Activated T-cell treated with anti-CD3 and anti-CD28 coated beads, Interleukin-2, amount 50 U/mL, for 48 hours (primary cell): ENCODE measurements at places on chromosomes 13 and 19.

DNA sequence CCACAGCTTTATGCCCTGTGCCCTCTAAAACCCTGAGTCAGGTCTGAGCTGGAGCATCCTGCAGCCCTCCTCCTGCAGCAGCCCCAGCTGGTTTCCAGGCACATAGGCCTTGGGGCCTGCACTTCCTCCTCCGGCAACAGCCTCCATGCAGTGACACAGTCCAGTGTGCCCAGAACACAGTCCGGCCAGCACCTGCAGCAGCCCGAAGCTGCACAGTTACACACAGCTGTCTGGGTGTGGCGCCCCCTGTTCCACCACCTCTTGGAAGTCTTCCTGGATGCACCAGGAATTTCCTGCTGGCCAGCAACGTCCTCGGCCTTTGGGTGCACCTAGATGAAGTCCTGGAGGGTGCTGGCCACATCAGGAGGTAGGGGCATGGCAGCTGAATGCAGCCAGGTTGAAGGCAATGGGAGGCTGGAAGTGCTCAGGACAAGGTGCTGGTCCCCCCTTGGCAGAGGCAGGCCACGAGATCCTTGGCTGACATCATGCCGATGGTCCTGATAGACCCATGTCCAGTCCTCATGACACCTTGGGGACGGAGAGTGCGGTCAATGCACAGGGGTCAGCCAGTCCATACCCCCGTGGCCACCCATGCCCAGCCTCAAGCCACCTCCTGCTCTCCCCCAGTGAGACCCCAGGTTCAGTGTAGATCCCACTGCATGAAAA is 27.1 kb upstream of the PARP4 start:
- no peak for DNase-seq

- no peak for DNase-seq
Measured at GRCh38 chr13:81682081-81682630, 1341.2 kb upstream of the SPRY2 start.

- DNase-seq, result no peak
Measured at GRCh38 chr13:99639126-99639525, 137.9 kb downstream of the TM9SF2 start.

DNA sequence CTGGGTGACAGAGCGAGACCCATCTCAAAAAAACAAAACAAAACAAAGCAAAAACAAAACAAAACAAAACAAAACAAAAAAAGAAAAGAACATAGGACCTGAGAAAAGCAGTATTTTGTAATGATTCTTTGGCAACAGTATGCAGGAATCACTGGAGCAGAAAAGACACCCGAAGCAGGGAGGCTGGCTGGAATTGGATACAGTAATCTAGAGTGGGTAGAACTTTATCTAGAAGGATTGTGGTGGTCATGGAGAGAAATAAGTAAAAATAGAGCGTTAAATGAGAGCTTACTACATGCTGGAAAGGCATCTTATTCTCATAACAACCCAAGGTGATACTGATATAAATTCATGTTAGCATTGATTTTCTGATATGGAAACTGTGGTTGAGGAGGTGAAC is 51.2 kb downstream of the KLF5 start:
- DNase-seq, result no peak

DNA sequence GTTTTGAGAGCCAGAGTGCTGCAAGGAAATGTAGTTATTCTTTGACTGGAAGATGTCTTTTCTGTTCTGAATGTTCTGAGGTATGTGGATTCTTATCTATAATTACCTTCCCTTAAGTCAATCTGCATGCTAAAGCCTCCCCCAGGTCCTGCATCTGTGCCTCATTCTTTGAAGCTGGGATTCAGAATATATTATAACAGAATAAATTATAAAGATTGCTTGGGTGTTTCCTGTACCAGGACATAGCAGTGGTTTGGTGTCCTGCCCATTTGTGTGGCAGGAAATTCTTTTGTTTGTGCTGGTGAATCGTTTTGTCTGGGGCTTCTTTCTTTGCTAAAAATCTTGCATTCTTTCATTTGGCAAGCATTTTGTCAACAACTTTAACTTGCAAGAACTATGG is 60.2 kb downstream of the ITGBL1 start:
- no peak for DNase-seq

GRCh38 chr19:55133639-55134444 is 15.2 kb downstream of the TNNT1 start:
- no peak for DNase-seq

- DNase-seq, result peak; percentile 70
Measured at GRCh38 chr19:17687857-17688784, at the start of gene UNC13A. Gene UNC13A (minus strand): TSS chr19:17688354. CDS start chr19:17688199, 155 bp downstream.

- DNase-seq, result no peak
Measured at GRCh38 chr13:85828094-85828684, 29.0 kb upstream of the SLITRK6 start.

DNA sequence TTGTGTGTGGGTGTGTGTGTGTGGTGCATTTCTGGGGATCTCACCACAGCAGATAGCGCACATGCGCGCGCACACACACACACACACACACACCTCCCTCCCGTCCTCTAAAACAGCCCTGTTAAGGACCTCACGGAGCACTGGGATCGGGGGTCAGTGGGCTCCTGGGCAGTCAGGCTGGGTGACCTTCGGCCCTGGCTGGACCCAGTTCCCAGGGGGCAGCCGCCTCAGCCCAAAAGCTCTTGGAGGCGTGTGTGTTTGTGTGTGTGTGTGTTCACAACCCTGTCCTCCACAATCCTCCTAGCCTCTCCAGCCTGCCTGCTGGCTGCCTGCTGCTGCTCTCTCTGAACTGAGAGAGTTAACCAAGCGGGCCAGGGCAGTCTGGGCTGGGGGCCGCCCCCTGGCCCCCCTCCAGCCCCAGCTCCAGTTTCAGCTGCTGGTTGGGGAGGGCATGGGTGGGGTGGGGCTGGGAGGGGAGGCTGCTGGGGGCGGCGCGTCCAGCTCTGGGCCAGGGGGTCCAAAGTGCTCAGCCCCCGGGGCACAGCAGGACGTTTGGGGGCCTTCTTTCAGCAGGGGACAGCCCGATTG is at the start of gene FXYD1:
Gene FXYD1, plus strand, starts transcription at position 520 of the 588 bp plus-strand sequence. CDS start 1,256 bp downstream, outside the sequence.
- no peak for DNase-seq

DNA sequence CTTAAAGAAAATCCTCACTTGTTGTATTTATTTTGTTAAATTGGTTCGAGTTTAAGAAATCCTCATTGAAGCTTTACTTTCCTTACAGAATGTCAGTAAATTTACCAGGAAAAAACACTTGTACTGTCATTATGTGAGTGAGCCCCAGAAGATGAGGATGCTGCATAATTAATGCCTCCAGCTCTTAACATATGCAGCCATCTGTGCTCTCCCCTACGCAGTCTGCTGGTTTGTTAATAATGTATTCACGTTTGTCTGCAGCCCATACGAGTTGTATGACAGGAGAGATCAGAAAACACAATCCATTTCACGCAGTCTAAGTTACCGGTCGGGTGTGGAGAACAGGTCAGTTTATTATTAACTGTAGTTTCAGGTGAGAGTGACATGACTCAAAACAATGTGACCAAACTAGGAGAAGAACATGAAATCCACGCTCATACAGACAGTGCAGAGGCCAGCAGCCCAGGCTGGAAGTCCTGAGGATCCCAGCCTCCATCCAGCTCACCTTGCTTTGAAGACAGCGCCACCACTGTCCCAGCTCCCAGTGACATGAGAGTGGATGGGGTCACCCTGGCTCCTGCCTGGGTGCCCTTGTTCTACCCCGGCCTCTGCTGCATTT is 19.8 kb upstream of the ATP11A start:
- no peak for DNase-seq

GRCh38 chr13:48727241-48728011 is 73.7 kb downstream of the CYSLTR2 start:
- DNase-seq, result no peak

DNA sequence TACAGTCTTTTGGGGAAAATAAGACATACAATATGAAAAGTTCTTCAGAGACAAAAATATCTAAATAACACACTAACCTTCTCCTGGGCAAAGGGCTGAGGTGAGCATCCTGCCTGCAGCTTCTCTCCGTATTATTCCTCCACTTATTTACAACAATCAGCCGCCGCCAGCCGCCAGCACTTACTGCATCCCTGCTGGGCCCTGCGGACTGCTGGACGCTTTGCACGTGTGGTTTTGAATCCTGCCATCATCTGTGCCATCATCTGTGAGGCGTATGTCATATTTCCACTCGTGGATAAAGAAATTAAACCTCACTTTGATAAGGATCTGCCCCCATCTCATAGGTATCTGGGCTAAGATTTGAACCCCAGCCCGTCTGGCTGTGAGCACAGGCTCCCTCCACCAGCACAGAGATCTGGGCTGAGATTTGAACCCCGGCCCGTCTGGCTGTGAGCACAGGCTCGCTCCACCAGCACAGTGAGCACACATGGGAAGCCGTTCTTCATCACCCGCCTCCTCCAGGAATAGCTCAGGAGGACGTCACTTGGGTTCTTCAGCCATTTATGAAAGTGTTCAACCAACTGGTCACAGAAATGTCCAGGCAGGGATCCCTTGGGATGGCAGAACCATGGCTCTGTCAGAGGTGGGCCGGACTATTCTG is 35.2 kb upstream of the TUBGCP3 start:
- DNase-seq, result no peak

DNA sequence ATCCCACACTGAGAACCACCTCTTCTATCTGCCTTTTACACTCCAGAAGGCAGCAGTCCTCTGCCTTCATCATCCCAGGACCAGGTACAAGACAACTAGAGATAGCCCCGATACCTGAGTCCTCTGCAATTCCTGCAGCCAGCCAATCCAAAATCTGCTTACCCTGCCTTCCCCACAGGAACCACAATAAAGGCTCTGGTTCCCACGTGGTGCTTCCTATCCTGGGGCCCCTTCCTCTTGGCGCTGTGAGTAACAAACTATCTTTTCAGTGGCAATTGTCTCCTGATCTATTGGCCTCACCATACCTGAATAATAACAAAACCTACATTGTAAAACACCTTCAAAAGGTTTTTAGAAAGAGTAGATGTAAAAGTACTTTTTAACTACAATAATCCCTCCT is 63.1 kb downstream of the ZDHHC20 start:
- peak; percentile 41 for DNase-seq

DNA sequence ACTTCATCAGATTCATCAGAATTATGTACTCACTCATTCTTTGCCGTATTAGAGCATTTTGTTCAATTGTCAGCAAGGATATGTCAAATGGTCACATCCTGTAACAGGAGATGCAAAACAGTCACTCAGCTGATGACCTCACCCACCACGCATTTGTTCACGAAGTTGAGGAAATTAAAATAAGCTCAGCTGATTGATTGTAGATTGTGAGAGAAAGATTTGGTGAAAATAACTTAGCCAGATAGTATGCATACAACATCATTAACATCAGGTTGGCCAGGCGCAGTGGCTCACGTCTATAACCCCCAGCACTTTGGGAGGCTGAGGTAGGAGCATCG is 22.6 kb upstream of the CDC16 start:
- DNase-seq, result no peak

DNA sequence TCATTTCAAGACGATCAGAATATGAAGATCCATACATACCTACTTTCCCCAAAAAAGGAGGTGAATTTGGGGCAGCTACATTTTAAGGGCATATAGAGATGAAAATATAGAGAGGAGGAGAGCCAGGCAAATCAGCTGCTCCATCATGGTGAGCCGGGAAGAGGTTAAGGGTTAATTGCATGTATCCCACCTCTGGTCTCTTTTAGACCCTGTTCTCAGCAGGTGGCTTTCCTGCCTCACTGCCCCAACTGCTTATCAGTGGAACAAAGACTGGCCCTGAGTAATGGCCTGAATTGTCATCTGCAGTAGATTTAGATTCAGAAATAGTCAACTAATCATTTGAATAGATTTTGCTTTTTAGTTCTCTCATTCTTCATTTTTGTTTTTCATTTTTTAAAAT is 206.6 kb downstream of the SPRY2 start:
- DNase-seq, result no peak

DNA sequence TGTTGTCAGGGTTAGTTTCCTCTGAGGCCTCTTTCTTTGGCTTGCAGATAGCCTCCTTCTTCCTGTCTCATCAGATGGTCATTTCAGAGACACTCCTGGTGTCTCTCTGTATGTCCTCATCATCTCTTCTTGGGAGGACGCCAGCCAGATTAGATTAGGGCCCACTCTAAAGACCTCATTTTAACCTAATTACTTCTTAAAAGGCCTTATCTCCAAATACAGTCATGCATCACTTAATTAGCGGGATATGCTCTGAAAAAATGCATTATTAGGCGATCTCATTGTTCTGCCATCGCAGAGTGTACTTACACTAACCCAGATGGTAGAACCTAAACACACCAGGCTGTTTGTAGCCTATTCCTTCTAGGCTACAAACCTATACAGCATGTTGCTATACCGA is 89.0 kb downstream of the CDK8 start:
- no peak for DNase-seq

DNA sequence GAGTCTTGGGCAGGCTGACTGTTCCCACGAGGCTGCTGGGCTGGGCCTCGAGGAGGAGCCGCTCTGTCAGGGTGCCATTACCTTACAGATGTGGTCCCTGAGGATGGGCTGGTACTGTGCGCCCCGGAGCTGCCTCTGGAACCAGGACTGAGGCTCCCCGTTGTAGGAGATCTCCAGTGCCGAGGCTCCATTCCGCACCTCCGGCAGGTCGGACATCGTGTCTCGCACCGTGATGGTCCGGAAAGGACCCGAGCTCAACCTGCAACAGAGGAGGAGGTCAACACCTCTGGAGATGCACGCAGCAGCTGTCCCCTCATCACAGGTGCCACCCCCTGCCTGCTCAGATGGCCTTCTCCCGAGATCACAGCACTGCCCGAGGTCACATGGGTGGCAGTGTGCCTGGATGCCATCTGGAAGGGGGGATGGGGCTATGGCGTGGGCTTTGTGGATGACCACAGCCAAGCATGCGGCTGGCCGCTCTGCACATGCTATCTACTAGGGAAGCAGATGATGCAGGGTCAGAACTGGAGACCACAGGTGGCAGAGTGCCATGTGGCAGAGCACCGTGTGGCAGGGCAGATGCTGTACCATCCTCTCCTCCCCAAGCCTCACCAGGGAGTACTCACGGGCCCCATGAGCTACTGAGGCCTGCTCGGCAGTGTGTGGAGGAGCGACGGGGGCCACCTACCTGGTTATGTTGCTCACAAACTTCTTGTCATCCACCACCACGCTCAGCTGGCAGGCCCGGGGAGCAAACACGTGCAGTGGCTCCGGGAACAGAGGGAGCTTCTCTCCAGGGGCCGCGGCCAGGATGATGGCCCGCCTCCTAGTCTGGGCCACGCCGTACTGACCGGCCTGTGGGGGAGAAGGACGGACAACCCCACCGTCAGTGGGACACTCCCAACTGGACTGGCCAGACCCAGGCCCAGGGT is 18.3 kb upstream of the EIF3G start:
- DNase-seq, result no peak

DNA sequence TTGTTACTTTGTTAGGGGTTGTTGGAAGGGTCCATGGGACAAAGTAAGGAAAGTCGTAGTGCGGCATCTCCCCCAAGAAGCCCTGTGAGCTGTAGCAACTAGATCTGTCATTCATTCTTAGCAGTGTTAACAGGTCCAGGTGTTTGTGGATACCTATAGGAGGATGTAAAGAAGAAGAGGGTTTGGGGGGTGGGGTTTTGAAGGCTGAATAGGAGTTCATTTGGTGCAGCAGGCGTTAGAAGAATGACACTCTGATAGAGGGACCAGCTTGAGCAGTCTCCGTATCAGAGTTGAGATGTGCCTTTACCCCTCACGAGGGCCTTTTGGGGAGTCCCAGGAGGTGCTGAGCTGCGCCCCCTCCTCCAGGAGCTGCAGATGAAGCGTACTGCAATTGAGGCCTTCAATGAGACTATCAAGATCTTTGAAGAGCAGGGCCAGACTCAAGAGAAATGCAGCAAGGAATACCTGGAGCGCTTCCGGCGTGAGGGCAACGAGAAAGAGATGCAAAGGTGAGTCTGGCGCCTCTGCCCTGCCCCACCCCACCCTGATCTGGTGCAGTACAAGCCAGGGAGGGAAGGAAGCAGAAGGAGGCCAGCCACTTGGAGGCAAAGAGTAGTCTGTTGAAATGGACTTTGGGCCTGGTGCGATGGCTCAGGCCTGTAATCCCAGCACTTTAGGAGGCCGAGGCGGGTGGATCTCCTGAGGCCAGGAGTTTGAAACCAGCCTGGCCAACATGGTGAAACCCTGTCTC is 7.6 kb upstream of the IFI30 start:
- DNase-seq, result no peak
